ENCODE measurements at places on chromosomes 6 and 20.
A peak's percentile ranks its signal among the peaks of the same experiment; 100 is the strongest.

GRCh38 chr6:169169941-169170582 is 83.6 kb downstream of the THBS2 start:
- no peak for DNase-seq

DNA sequence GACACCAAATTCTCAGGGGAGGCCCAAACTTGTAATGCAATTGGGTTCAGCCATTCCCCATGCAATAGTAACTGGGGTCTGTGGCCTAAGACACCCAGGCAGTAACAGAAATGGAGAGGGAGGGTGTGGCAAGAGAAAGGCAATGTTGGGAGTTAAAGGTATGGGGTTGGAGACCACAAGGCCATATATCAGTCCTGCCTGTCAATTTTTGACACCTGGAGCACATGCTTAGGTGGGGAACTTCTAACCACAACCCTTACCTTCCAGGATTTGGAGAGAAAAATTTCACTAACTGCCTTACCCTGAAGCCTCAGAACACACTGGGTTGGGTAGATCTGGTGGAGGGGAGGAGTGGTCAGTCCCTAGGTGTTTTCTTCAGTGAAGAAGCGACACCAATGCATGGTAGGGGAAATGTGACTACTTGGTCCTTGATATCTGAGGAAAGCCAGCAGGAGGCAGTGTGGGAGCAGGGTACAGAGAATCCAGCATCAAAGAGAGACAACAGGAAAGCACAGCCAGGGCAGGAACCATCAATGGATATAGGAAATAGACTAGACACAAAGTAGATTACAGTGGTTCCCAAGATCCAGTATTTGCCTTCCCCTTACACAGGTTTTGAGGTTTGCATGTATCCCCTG is 6.8 kb upstream of the USP49 start:
- peak; percentile 75 for DNase-seq

DNA sequence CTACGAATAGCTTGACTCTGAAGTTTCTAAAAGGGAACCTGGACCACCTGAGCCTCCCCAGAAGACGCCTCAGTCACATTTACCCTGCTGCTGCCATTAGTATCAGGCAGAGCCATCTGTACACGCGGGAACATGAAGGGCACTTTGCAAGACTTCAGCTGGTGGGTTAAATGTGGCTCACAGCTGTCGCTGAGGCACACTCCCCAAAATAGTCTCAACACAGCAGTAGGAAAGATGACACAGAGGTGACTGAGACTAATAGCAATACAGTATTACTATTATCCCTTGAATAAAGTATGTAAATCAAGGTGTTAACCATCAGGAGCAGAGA is 29.0 kb downstream of the PSMB1 start:
- no peak for DNase-seq

DNA sequence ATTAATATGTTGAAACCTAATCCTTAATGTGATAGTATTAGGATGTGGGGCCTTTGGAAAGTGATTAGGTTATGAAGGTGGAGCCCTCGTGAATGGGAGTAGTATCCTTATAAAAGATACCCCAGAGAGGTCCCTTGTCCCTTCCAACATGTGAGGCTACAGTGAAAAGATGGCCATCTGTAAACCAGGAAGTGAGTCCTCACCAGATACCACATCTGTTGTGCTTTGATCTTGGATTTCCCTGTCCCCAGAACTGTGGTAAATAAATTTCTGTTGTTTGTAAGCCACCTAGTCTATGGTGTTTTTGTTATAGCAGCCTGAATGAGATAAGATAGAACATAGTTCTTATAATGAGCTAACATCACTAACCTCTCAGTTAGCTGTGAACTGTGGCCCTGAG is 16.6 kb upstream of the CALHM6 start:
- no peak for DNase-seq

GRCh38 chr20:25592135-25592852 is 7.0 kb upstream of the NINL start:
- DNase-seq, result no peak

DNA sequence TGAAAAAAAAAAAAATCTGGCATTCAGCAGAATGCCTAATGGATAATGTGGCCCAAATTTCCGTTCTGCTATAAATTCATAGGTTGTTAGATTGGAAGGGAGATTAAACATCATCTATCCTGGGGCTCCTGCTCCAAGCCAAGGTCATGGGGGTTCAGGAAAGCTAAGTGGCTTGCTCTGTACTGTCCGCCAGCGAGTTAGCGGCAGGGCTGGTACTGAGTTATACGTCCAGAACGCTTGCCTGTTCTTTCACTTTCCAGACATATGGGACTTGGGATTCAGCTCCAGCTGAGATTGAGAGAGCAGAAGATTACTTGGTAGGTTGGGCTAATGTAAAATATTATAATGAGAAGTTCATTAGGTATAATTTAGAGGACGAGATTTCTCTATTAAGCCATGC is 858 bp downstream of the RWDD1 start:
- DNase-seq, result peak; percentile 16

- no peak for DNase-seq
These were observed 18.2 kb downstream of the TRIM26 start for GRCh38 chr6:30194797-30195690.

- no peak for DNase-seq
These were observed 6.5 kb downstream of the RPS6KA2 start for GRCh38 chr6:166620478-166621113.

GRCh38 chr6:167300902-167301777 is 10.0 kb downstream of the UNC93A start:
- DNase-seq, result no peak

- DNase-seq, result no peak
These were observed 37.2 kb downstream of the TTI1 start for GRCh38 chr20:37995856-37996605.

DNA sequence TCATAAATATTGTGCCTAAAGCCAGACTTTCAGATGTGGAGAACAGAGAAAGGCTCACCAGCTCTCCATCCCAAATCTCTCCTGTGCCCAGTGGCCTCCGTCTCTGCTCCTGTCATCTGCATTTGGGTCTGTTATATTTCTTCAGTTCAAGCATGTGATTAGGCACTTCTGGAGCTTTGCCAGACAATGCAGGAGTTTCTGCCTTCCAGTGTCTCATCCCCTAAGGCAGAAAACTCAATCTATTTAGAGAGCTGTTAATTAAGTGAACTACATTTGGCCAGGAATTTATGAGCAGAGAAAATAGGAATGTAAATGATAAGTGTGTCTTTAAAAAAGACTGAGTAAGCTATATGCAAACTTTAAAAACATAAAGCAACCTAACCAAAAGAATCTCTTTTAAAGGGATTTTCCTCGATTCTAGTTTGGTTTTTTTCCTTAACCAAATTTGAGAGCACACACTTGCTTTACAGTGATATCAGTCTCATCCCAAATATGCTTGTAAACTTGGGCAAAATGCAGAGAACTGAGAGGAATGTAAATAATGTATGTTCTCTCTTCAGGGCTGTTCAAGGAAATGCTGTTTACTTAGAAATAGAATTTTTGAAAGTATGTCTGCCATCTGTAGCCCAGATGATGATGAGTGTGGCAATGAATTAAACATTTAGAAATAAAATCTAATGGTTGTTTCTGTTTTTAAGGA is 113.9 kb downstream of the ELOVL4 start:
- DNase-seq, result no peak

- DNase-seq, result no peak
These were observed 21.6 kb downstream of the DLL1 start for GRCh38 chr6:170269151-170269845.

DNA sequence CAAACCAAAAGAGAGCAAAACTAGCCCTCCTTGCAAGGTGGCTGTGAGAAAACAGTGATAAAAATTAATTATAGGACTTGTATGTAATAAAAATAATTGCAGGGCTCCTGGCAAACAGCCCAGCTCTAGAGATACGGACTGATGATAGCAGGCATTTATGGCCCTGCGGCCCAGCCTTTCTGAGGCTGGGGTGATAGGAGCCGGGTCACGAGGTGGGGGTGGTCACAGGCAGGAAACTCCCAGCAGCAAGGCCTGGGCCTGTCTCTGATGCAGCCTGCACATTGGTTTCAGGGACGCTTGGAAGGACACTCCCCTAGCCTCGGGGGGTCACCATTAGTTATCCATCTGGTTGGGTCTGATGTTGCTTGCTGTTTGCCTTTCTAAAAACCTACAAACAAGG is 18.7 kb upstream of the TTPAL start:
- no peak for DNase-seq

DNA sequence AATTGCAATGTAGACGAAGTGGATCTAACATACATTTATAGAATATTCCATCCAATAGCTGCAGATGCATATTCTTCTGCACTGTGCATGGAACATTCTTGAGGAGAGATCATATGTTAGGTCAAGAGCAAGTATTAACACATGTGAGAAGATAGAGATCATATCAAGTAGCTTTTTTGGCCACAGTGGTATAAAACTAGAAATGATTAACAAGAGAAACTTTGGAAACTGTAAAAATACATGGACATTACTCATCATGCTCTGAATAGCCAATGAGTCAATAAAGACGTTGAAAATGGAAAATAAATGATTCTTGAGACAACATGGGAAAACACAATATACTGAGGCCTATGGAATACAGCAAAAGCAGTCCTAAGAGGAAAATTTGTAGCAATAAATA is 94.2 kb downstream of the STXBP5 start:
- DNase-seq, result no peak

DNA sequence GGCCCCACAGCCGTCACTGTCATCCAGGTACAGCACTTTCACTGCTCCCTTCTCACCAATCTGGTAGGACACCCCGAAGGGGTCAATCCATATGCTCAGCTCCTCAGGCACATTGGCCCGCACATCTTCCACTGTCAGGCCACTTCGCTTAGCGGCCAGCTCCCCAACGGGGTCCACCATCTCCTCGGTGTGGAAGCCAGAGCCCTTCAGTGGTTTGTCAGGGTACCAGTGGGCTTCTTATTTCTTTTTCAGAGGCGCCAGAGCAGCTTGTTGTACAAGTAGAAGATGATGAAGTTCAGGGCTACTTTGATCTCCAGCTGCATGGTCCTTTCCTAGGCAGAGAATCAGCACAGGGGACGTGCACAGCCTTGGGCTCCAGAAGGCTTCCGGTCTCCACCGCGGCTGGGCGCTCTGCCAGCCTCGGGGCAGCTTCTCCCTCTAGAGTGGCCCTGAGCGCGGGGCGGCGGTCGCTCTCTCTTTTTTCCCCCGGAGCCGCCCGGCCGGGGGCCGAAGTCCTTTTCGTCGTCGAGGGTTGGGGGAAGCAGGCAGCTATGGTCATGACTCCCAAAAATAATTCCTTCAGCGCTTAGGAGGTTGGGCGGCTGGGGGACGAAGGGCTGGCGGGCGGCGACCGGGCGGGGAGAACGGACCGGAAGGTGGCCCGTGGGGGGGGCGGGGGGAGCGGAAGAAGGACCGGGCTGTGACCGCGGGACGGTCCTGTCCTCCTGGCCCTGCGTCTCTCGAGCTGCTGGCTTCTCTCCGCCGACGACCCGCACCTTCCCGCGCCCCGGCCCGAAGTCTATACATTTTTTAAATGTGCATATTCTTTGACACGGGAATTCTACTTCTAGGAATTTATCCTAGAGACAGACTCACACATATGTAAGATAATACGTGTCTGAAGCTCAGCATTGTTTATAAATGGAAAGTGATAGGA is 6.5 kb upstream of the ZSCAN9 start:
- DNase-seq, result no peak

GRCh38 chr6:131914967-131915751 is 36.0 kb downstream of the CCN2 start:
- peak; percentile 69 for DNase-seq

DNA sequence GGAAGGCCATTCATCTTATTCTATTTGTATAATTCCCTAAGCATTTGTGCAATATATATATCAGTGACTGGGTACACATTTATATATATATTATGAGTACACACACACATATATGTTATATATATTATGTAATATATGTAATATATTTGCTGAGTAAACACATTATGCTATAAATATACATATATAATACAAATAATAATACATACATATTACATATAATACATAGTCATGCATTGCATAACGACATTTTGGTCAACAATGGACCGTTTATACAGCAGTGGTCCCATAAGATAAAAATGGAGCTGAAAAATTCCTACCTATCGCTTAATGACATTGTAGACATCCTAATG is 11.4 kb upstream of the TMEM170B start:
- no peak for DNase-seq

- no peak for DNase-seq
These were observed 1.1 kb downstream of the PCSK2 start for GRCh38 chr20:17227669-17228623.

DNA sequence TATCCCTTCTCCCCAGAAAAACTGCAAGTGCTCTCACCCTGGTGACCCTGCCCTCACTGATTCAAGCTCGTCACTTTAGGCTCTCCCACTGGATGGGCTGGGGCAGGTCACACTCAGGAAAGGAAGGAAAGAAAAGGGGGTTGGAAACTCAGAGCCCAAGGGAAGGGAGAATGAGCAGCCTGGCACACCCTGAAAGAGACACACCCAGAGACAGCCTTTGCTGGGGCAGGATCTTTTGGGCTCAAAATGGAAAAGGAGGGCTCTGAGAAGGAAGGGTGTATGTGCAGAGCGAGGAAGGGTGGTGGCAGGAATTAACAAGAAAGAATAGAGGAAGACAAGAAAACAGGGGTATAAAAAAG is 2.5 kb downstream of the PPP1R18 start:
- DNase-seq, result no peak

DNA sequence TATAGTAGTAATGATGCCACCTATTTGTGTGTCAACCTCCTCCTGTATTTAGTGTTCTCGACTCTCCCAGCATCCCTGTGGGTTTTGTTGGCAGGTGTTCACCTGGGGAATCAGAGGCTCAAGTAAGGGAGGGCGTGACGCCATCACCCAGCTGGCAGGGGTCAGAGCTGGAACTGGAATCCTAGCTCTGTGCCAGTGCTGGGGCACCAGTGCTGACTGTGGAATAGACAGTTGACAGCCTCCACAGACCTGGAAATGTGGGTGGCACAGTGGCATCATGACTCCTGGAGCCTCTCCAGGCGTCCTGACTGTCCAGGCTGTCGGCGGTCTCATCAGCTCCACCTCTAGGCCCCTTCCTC is 102.8 kb downstream of the SYCP2 start:
- no peak for DNase-seq

DNA sequence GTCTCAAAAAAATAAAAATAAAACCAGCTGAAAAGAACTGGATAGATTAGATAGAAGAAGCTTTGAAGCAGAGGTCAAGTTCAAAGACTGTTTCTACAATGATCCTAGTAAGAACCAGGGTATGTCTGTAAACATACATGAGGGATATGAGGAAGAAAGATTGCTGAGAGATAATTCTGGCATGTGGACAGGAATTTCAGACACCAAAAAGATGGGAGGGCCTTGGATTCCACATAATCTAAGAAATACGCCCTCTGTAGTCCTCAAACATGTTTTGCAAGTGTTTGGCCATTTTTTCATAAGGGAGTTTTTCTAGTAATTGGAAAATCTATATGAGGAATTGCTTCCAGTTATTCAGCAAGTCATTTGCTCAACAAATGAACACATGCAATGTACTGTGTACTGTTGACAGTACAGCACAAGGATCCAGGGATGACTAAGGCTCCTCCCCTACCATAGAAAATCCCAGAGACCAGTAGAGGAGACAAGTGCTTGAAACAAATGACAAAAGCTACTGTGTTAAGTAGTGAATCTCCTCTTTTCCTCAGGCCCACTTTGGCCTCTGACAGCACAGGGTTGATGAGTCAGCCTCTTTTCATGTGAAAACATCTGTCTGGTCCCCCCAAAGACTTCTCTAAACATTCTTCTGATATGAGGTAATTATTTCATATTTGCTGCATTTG is 795.9 kb downstream of the MAFB start:
- no peak for DNase-seq
